ENCODE measurements at places on chromosomes 11 and 22.

GRCh38 chr11:33618956-33619355 is 81.7 kb downstream of the C11orf91 start:
- DNase-seq: no peak

- DNase-seq: no peak
Measured at GRCh38 chr11:41499429-41499828, 40.0 kb upstream of the LRRC4C start.

DNA sequence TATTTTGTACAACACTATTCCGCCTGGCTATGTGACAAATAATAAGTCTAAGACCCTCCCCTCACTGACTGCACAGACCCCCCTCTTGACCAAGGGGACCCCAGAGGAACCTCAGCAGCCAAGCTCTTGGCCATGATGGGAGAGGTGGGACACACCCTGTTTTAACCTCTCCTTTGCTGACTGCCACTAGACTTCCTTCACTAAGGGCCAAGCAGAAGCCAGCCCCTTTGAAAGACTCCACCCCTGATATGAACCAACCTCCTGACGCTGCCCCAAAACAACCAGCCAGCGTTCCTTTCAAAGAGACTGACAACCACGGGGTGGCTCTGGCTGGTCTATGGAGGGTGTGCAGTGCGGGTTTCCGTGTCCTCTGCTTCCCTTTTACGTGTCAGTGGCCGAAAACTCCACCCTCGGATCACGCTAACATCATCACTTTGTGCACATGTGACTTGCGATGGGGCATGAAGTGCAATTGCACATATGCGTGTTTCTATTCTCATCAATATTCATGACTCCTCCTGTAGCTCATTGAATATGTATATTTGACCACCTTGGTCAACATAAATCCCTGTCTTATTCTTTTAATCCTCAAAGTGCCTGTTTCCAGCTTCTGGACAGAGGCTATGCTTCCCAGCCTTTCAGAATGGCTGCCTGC is 643.9 kb downstream of the TBC1D22A start:
- no peak for DNase-seq

DNA sequence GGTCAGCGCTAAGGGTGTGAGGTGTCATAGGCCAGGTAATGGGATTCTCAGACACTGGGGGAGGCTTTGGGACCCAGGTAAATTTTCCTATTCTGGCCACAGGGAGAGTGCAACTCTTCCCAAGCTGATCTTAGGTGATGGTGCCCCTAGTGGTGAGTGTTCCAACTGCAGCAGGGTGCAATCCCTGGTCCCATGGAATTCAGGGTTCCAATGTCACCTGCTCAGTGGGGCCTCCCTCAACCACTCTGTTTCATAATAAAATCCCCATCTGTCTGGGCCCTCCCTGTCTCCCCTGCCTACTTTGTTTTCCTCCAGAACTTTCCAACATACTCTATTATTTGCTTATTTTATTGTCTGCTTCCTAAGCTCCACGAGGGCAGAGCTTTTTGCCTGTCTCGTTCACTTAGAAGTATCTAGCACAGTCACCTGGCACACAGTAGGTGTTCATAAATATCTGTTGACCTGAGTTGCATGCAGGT is 2.9 kb upstream of the SGSM1 start:
- DNase-seq: no peak

DNA sequence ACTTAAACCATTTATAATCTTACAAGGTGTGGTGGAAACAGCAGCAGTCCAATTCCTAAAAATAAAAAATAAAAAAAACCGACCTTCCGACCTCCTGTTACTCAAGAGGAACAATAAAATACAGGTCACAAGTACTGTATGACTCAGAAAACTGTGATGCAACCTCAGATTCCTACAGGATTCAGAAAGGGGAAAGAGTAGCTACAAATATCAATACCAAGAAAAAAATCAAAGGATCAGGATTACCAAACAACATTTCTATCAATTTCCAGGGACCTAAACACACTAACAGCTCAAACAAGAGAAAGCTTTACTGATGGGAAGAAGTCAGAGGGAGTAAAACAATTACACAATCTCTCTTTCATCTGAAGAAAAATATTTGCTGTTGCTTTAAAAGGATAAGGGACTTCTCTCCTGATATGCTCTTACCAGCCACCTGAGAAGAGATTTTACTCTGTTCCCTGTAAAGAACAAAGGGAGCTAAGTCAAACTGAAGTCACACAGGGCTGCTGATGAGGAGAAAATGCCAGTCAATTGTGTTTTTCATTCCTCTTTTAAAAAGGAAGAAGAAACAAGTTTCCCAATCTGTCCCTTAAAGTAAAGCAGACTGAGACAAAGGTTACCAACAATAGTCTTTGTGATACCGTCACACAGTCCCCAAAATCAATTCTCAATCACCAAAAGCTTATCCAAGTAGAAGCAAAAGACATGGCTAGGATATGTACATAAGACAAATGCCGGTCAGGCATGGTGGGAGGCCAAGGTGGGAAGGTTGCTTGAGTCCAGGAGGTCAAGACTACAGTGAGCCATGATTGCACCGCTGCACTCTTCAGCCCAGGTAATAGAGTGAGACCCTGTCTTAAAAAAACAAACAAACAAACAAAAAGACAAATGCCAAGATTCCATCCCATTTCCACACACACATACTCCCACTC is 39.3 kb downstream of the AMBRA1 start:
- DNase-seq: peak; percentile 45

Measured in amniotic stem cell (primary cell).